HS-5 (cell line): ENCODE measurements at places on chromosomes 13 and 19.

- DNase-seq, result no peak
Measured at GRCh38 chr19:40662925-40663694, 27.3 kb downstream of the NUMBL start.

DNA sequence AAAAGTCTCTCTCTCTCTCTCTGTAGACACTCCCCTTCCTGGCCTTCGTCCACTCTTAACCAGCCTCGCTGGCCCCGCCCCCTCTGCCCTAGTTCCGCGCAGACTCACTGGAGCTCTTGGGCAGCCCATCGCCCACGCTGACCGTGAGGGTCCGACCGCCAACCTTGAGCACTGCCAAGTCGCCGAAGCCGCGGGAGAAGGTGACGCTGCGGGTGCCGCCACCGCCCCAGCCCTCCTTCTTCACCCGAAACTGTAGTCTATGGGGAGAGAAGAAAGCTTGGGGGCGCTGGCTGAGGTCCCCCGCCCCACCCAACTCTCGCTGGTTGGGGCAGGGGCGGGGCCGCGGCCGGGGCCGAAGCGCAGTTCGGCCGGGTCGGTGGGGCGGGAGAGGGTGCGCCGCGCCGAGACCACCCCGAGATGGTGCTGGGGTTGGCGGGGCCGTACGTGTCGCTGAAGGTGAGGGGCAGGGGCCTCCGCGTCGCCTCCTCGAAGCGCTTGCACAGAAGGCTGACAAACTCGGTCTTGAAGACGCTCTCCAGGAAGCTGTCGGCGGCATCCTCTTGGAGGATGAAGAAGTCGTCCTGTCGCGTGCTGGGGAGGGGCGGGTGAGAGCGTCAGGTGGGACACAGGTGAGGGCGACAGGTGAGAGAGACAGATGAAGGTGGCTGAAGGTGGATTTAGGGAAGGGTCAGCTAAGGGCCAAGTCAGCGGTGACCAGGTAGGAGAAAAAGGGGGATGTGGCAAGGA lies 12.6 kb upstream of the ZNF414 start:
- peak; percentile 63 for DNase-seq

GRCh38 chr19:16234552-16235445 lies 37.1 kb downstream of the AP1M1 start:
- no peak for DNase-seq

DNA sequence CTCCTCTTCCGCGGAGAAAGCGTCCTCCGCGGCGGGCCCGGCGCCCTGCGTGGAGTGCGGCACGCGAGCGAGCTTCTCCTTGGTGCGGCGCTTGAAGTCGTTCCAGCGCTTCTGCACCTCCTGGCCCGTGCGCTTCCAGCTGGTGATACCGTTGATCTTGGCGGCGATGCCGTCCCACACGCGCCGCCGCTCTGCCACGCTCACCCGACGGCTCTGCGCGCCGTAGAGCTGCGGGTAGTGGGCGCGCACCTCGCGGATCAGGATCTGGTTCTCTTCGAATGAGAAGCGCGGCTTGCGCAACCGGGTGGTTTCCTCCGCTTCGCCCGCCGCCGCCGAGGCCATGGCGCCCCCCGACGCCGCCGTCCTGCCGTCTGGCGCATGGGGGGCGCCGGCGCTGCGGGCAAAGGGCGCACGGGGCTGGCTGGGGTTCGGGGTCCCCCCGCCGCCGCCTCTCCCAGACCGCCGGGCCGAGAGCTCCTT lies 941 bp downstream of the MYPOP start:
- no peak for DNase-seq

DNA sequence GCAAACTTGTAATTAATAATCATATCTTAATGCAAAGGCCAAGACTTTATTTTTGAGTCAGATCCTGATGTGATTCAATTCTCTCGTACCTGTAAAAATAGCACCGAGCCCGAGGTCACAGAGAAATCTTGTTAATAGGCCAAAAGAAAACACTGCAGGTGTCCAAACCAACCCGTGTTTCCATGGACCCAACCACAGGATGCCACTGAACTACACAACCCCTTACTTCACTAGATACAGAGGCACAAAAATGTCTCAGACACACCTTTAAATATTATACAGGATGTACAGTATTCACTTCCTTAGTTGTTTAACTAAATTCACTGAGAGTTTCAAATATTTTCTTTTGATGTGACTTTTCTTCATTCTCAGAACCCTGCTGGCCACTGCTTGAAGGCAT lies 530.9 kb downstream of the MYO16 start:
- DNase-seq, result no peak

GRCh38 chr19:32630338-32630737 lies 44.6 kb downstream of the ANKRD27 start:
- DNase-seq, result no peak

GRCh38 chr13:91609353-91609752 lies 210.9 kb downstream of the GPC5 start:
- no peak for DNase-seq

GRCh38 chr13:113875837-113876281 lies 12.0 kb upstream of the GAS6 start:
- DNase-seq, result no peak

DNA sequence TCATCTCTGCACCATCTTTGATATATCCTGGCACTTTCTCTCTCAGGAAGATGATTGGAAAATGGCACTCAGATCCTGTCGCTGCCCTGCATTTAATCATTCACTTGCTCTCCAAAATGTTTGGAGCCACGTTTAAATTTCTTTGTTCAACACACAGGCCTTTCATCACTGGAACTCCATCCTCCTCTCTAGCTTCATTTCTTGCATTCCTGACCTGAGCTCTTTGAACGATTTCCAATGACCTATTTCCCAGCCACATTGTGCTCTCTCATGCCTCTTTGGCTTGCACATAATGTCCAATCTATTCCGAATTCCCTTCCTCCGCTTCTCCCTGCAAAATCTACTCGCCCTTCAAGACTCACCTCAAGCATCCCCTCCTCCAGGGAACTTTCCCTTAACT lies 287.4 kb upstream of the NBEA start:
- no peak for DNase-seq

DNA sequence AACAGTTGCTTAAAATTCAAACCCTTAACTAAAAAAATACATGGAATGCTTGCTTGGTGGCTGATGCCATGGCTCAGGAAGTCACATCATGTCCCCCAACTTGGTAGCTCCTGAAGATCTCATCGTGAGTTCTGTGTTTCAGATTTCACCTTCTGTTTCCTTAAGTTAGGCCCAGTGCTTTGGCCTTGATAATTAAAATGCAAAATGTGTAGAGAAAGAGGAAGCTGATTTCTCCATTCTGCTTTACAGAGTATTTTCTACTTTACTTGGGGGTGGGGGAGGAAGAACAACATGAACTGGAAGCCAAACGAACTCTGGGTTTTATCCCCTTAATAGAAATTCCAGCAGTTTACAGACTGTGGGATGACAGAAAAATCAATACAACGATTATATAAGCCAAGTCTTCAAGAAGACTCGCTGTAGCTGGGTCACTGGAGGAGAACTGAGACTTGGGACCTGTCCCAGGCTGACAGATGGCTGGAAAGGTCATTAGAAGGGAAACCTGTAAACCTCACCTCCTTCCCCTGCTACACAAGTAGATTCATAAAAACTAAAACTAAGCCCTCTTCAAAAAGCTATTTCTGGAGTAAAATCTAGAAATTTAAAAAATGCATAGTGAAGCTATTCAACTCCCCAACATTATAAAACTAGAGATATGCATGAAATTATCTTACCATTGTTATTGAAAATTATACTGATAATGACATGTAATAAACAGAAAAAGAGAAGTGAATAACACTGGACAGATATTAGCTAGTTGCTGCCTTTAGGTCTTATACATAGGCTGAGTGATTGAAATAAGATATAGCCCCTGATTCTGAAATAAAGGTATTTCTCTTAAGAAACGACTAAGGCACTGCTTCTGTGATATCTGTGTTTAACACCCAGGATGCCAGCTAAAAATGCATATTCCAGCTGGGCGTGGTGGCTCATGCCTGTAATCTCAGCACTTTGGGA lies 22.1 kb upstream of the GGACT start:
- no peak for DNase-seq

- no peak for DNase-seq
Measured at GRCh38 chr19:32357720-32358119, 12.3 kb downstream of the ZNF507 start.

GRCh38 chr13:44237276-44237767 lies 136.3 kb upstream of the SERP2 start:
- peak; percentile 35 for DNase-seq

DNA sequence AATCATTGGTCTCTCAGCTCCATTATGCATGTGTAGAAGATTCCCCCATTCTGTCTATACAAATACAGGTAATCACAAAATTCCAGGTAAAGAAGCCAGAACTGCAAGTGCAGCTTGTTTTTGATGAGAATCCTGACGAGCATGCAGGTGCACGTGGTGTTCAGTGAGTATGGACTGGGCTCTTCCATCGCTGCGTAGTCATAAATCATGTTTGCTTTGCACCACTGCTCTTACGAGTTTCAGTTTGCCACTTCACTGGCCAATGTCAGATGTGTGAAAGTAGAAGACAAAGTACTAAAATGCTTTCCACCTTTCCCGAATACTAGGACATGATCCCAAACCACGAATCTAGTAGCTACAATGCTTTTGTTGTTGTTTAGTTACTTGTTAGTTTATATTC lies 390.7 kb downstream of the LIG4 start:
- DNase-seq, result no peak

GRCh38 chr19:6026390-6027227 lies 48.7 kb upstream of the RANBP3 start:
- no peak for DNase-seq
